Globus pallidus (tissue), 1 donor: ENCODE measurements at places on chromosomes 16 and 17.

DNA sequence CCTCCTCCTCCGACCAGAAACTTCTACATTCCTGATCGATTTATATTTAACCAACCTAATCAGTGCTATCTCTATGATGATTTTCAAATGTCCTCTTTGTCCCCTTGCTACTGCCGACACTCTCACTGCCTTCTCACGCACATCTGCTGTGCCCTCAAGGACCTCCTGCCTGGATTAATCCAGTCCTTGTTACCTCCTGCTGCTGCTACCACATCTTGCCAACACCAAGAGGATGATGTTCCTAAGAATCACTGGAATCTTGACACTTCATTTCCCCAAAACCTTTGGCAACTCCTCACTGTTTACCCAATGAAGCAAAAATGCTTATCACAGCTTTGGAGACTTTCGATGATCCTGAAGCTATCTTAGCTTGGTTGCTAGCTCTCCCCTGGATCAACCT lies 287.3 kb upstream of the AXIN2 start:
- DNase-seq: no peak

DNA sequence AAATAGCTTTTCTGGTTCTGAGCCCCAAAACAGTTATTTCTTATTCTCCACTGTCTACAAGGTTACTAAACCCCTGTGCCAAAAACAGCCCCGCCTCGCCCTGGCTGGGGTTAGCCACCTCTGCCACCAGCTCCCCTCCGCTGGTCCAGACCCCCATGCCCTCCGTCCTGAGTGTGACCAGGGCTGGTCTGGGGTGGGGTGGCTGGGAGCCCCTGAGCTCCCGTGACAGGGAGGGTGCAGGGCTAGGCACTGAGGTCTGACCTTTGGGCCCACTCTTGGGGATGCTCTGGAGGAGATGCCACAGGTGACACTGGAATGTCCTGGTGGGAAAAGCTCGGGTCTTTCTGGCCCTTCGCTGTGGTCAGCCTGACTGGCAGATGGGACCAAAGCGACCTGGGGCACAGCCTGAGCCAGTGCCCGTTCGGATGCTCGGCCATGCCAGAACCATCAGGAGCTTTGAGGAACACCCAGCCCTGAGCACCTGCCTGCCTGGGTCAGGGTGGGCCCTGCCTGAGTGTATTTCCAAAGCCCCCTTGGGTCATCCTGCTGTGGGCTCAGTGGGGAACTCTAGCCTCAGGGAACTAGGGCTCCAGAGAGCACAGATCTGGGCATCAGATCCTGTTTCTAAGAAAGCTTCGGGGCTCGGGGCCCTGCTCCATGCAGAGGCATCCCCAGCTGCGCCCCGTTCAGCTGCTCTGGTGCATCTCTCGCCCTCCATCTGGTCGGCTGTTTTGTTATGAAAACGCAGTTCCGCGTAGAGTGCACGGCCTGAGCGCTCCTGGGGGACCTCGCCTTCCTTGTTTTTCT lies 72.1 kb upstream of the GNG13 start:
- DNase-seq: no peak

DNA sequence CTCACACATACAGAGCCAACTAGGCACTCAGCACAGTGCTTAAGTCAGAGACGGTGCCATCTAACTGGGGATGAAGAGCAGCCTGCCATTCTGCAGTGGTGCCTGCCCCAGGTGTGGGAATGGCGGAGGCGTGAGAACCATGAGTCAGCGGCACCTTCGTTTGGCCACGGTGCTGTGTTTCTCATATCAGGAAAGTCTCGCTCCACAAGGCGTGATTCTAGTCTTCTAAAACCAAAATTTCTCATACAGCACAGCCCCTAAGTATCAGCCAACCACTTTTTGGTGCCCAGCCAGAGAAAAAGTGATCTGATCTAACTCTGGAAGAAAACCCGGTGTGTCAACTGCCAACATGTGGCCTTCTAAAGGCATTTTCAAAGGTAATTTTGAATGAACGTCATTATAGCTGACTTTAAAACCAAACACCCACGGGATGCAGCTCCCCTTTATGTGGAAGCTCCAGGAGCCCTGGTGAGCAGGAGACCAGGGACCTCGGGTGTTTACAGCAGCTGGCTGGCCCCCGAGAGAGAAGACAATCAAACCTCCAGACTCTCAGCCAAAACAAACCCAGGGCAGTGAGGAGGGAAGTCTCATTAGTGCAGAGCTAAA lies 54.6 kb downstream of the ABCC12 start:
- DNase-seq: no peak

GRCh38 chr16:87993901-87994300 lies 42.7 kb downstream of the BANP start:
- no peak for DNase-seq

DNA sequence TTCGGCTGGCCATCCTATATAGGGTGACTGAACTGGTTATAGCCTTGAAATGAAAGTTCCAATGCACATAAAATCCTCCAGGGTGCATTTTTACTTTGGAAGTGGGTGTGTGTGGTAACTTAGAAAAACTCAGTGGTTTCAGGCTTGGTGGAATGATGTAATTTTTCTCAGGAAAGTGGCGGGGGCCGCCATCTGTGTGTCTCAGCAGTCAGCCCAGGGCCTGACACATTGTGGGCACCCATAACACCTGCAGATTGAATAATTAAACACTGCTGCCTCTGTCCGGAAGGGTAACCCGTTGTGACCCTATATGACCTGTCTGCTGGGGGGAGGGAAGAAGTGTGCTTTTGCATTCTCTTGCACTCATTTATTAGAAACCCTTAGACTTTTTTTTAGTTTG lies 2.2 kb upstream of the PDP2 start:
- DNase-seq: no peak

- no peak for DNase-seq
These were observed 999 bp downstream of the XYLT1 start for GRCh38 chr16:17469741-17470181.

DNA sequence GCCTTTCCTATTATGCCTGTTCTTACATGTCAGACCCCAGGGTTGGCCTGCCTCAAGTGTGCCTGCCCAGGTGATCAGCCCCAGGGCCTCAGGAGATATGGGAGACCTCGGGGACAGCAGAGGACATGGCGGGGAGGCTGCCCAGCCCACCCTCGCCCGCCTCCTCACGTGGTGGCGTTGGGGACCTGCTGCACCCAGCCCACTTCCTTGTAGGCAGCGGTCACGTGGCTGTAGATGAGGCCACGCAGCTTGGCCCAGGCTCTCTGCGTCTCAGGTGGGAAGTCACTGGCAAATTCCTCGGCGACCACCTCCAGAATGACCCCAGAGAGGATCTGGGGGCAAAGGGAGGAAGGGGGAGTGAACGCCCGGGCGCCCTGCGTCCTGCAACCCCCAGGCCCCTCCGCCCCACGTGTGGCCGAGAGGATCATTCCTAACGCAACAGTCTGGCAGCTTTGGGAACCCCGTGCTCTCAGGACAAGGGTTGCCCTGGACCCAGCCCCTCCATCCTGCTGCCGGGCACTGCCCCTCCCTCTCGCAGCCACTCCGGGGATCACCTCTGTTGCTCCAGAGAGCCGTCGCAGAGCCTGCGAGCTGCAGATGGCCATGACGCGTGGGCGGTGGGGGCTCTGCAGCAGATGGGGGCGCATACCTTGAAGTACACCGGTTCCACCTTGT lies 6.6 kb downstream of the CYGB start:
- no peak for DNase-seq

DNA sequence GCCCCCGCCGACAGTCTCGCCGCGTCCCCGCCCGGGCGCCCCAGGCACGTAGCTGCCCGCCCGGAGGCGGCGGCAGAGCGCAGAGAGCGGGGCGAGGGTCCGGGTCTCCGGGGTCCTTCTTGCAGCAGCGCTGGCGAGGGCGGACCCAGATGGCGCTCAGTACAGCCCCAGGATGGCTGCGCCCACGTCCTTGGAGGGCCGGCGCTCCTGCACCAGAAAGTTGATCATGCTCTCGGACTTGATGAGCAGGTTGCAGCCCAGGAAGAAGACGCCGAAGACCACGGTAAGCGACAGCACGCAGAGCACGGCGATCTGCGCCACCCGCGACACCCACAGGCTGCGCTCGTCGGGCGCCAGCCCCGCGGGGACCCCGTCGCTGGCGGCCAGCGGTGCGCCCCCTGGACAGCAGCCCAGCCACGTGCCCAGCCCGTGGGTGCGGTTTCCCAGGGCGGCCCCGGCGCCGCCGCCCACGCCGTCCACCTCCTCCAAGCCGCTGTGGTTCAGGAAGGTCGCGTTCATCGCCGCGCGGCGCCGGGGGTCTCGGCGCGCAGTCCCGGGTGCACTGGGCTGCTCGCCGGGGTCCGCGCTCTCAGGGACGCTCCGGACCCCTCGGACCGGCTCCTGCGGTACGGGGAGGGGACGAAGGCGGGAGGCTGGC lies 435 bp downstream of the RPRML start:
- DNase-seq: no peak

- no peak for DNase-seq
These were observed 15.2 kb downstream of the GAN start for GRCh38 chr16:81329947-81330346.

DNA sequence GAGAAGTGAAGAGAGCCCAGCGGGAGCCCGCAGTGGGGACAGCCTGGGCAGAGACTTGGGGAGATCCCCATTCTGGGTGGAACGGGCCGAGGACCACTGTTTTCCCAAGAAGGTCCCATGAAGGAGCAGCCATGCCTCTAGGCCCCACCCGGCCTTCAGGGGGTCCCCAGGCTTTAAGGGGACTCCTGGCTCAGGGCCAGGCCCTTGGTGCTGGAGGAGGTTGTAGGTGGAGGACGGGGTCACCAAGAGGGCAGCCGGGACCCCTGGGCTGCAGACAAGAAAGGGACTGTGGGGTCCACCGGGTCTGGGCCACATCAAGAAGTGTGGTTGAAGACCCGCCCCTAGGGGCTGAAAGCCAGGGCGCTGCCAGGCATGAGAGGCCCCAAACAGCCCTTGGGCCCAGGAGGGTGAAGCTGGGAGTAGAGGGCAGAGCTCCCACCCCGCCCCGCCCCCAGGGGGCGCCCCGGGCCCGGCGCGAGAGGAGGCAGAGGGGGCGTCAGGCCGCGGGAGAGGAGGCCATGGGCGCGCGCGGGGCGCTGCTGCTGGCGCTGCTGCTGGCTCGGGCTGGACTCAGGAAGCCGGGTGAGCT lies at the start of gene PRSS21:
PRSS21 (plus strand) TSS at position 487 of the 589 bp plus-strand sequence; CDS start at position 519, 32 bp downstream.
- no peak for DNase-seq

- no peak for DNase-seq
These were observed 5.6 kb upstream of the CXCL16 start for GRCh38 chr17:4744999-4745969.

GRCh38 chr16:14566599-14566998 lies 63.5 kb downstream of the PARN start:
- no peak for DNase-seq

GRCh38 chr16:12097523-12098428 lies 121.2 kb downstream of the SNX29 start:
- peak; percentile 89 for DNase-seq

GRCh38 chr17:55134486-55135157 lies 130.1 kb upstream of the HLF start:
- DNase-seq: no peak

DNA sequence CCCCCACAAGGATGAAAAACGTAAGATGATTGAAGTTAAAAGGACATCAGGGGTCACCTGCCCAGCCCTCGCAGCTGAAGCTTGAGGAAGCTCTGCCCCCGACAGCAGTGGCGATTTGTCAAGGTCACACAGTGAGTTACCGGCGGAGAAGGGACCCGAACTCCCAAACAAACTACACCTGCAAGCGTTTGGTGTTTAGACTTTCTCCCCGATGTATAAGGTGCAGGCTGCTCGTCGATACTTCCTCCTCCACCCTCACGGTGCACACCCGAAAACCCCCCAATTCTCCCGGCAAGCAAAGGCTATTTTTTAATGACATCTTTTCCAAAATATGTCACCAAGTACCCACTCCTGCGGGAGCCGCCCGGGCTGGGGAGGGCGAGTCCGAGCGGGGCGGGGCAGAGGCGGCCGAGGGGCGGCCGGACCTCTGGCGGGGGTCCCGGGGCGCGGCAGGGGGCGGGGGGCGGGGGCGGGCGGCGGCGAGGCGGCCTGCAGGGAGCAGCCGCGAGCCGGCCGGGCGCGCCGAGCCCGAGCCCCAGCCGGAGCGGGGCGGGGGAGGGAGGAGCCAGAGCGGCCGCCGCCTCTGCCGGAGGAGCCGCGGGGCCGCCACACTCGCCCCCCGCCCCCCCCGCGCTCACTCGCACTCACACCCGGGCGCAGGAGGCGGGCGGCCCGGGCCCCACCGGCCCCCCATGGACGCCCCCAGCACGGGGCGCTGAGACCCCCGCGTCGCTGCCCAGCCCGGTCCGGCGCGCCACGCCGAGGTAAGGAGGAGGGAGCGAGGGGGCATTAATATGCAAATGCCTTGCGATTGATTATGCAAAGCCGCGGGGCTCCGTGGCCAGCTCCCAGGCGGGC lies at the start of gene THRA:
THRA (plus strand) TSS at position 637 of the 858 bp plus-strand sequence. CDS start 11,524 bp downstream, outside the sequence.
- DNase-seq: peak; percentile 82

DNA sequence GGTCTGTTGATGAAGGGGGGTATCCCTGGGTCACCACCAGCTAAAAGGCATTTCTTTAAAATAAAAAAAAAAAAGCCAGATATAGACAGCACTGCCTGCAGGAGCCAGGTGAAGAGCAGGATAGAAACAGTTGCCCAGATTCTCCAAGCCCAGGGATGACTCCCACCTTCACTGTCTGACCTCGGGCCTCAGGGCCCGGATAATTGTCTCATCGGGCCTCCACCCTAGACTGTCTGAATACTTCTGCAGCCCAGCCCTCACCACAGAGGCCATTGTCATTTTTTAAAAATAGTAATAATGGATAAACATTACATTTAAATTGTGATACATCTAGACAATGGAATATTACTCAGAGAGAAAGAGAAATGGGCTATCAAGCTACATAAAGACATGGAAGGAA lies 92.8 kb upstream of the TNRC6C start:
- DNase-seq: no peak

GRCh38 chr17:53321651-53322050 lies 501.1 kb upstream of the KIF2B start:
- no peak for DNase-seq

DNA sequence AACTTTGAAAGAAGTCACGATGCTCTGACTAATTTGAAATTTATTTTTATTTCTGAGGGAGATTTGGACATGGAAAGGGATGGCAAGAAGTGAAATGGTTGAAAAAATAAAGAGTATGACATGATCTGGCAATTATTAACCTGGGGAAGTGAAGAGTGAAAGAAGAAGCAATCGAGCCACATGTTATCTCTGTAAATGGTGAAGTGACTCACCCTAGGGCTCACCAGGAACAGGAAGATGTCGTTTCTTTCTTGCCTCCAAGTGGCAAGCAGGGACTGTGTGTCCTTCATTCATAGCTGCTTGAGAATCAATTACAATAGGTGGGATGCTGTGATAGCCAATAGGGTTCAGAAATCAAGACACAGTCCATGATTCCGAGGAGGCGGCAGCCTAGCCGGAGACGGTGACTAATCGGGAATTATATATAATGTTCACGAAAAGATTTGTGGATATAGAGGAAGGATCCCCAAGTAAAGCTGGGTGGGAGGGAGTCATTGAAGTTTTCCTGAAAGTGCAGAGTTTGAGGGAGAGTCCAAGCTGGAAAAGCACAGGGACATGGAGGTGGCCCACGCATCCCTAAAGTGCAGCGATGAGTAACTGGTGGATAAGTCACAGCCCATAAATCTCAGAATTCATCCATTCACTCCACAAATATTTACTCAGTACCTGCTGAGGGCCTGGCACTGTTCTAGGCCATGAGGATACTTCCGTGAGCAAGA lies 18.2 kb upstream of the KRT20 start:
- DNase-seq: no peak

- no peak for DNase-seq
These were observed 563 bp downstream of the ZNF771 start for GRCh38 chr16:30407804-30408534.
